ENCODE measurements at places on chromosomes 3 and 15.

GRCh38 chr3:139353920-139354556 lies 10.2 kb downstream of the MRPS22 start:
- DNase-seq = peak; percentile 55

DNA sequence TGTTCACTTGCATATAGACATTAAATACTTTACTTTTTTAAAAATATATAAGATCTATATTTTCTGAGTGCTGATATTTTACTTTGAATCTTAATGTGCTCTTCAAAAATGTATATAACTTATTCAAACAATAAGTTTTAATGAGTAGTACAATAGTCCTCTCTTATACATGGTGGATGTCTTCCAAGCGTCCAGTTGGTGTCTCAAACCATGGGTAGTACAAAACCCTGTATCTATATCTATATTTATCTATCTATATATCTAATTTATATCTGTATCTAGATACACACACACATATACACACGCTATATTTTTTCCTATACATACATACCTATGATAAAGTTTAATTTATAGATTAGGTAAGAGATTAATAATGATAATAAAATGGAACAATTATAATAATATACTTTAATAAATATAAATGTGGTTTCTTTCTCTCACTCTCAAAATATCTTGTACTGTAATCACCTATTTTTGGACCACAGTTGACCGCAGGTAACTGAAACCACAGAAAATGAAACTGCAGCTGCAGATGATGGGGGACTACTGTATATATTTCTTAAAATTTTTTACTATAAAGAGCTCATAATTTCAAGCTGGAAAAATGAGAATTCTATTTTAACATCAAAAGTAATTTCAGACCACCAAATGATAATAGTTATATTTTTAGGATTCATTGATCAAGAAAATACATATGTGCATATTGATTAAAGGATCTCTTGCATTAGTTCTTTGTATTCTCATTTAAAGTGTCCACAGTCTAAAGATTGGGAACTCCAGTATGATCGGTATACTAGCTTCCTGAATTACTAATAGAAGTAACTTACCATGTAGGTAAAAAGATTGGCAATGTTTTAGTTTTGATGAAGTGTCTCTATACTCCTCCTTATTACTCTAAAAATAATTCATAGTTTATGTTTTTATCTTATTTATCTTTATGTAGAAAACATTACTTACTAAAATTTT lies 215.1 kb upstream of the MLF1 start:
- DNase-seq = no peak

DNA sequence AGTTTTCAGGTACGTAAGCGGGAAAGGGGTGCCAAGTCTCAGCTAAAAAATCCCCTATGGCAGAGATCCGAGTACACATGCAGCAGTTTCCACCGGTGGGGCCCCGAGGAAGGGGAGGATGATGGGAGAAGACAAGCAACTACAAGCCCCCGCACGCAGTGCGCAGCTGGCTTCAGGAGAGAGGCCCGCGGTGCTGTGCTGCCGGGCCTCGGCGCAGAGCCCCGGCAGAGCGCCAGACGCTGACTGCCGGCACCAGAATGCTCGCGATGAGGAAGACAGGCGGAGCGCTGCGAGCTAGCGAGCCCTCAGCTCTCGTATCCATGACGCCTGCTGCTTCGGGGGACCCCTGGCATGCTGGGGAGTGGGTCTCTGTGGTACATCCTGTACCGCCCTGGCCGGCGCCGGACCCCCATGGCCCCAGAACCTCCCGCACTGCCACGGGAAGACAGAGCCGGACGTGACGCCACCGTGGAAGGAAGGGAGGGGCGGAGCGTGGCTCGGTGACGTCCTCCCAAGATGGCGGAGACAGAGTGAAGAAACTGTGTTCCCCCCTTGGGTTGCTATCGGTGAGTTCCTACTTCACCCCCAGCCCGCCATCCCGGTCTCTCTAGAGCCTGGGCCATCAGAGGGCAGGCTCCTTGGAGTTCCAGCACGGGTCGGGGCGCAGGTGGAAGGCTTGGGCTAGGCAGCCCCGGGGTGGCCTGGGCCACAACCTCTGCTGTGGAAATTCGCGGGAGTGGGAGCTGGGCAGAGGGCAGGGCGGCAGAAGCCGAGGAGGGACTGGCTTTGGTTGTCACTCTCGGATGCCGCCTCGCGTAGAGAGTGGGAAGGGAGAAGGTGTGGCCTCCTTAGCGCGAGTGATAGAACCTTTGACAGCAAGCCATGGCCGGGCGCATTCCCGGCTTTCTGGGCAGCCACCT lies at the start of gene MYNN:
TSS of gene MYNN (plus strand) at position 500 of the 920 bp plus-strand sequence. CDS start 900 bp downstream, outside the sequence.
- peak; percentile 93 for DNase-seq

DNA sequence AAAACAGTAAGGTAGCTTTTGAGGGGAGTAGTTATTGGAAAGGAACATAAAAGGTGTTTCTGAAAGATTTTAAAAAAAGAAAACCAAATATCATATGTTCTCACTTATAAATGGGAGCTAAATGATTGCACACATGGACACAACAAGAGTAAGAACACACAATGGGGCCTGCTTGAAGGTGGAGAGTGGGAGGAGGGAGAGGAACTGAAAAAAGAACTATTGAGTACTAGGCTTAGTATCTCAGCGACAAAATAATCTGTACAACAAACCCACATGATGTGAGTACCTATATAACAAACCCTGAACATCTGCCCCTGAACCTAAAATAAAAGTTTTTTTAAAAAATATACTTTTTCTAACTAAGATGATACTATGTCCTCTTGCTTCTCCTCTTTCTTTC lies 138.3 kb downstream of the CGGBP1 start:
- no peak for DNase-seq

- DNase-seq = no peak
Observed at GRCh38 chr3:141851411-141851810, 25.0 kb upstream of the ATP1B3 start.

GRCh38 chr3:195072916-195073564 lies 197.9 kb downstream of the XXYLT1 start:
- DNase-seq = no peak

GRCh38 chr15:75695634-75696310 lies 16.9 kb downstream of the CSPG4 start:
- DNase-seq = no peak

DNA sequence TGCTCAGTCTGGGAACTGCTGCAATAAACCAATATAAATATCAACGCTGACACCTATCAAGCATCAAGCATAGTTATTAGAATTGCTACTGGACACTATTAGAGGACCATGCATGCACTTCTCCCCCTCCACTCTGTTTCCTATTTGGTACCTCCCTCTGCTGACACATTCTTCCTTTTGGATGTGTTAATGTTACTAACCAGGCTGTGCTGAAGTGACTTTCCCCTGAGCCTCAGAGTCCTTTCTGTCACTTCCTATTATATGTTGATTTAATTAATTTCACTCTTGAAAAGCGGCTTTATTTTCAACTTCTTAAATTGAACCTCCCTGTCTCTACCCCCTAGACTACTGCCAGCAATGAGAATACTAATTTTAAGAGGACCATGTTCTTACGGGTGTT lies 379.1 kb downstream of the MCTP2 start:
- DNase-seq = no peak

GRCh38 chr3:17901893-17902292 lies 159.5 kb upstream of the TBC1D5 start:
- no peak for DNase-seq

DNA sequence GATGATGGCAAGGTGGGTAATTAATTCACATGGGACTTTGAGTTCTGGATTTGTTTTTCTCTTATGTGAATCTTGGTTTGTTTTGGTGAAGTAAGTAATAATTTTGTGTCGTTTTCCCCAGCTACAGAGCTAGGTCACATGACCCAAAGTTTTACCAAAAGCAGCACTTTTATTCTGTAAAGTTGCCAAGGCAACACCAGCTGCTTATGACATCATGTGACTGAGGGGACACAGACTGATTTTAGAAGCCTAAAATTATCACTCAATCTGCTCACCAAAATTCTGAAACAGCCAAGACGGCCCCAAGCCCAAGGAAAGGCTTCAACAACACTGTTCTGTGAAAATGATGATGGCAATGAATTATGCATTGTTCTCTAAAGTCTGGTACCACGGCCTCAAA lies 63.9 kb downstream of the MEX3B start:
- no peak for DNase-seq

DNA sequence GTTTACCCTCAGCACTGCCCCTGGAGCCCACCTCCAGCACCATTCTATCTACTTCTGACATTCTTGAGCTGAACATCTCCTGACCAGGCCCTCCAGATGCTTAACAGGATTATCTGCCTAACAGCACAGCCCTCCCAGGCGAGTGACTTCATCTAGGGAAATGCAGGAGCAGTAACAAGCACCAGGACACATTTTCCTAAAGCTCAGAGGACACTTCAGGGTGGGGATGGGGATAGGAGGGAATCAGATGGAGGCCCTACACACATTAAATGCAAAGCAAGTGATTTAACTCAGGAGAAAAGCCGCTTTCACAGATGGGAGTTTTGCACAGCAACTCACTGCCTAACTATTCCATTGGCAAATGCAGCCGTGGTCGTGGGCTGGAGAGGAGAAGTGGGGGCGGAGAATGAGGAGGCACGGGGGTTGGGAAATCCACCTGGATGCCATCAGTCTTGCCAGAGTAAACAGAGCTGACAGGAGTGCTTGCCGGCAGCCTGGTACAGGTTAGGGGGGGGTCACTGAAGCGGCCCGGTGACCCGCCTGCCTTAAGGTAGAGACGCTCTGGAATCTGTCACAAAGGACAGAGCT lies 21.3 kb upstream of the BNC1 start:
- no peak for DNase-seq

DNA sequence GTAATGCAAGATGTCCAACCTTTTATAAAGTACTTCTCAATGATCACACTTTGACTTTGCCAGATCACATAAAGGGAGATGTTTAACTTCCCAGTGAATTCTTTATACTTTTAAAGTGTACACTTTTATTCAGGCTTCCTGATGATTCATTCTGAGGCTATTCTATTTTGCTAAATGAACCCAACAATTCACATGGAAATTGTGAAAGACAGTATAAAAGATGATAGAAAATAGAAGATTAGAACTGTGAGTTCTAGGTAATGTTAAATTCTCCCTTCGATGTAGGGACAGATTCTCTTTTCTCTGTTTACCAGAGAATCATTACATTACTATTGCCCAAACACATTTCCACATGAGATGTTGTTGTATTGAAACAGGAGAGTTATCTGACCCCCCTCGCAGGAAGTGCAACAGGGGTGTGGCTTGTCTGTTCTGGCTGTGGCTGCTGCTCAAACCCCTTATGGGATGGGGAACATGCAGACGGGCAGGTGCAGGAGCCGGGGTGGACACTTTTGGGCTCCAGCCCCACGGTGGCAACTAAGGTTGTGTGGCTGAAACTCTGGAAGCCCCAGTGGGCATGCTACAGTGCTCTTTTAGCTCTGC lies 131.3 kb upstream of the LRTM1 start:
- DNase-seq = no peak

GRCh38 chr15:65254356-65254755 lies 32.3 kb downstream of the PARP16 start:
- no peak for DNase-seq

- peak; percentile 1 for DNase-seq
Observed at GRCh38 chr3:139470199-139470598, 6.1 kb downstream of the RBP2 start.

DNA sequence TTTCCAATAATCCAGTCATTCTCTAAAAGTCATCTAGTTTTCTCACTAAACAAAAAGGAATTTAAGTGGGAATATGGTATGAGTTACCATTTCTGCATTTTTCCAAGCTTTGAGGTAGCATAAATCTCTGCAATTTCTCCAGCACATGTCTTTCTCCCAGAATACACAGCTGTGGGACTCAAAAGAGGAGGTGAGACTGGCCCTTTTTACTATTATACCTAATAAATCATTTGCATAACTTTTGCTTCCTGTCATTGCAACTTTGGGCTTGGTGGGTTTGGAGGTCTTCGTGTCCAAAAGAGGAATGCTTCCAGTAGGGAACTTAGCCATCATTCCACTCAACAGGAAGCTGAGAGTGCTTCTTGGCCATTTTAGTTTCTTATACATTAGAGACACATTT lies 94.8 kb downstream of the FMN1 start:
- DNase-seq = no peak

DNA sequence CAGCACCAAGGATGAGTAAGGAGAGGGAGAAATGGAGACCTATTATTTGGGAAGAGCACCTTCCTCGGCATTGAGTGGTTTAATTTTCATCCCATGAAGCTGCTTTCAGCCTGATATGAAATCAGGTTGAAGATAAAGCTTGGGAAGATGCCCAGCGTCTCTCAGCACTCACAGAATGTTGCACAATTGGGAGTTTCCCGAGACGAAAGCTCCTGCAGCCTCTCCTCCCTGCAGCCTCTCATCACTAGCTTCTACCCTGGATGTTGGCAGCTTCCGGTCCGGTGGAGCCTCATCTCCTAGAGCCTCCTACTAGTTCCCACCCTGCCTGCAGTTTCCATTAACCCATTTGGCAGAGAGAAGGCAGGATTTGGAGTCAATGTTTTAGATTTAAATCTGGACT lies 40.3 kb downstream of the EDEM1 start:
- no peak for DNase-seq

DNA sequence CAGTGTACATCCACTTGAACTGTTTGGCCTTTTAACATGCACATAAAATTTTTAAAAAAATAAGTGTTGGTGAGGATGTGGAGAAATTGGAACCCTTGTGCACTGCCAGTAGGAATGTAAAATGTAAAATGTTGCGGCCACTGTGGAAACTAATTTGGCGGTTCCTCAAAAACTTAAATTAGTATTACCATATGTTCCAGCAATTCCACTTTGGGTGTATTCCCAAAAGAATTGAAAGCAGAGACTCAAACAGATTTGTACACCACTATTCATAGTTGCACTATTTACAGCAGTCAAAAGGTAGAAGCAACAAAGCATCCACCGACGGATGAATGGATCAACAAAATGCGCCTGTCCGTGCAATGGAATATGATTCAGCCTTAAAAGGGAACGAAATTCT lies 55.2 kb upstream of the SEC61A1 start:
- DNase-seq = no peak

DNA sequence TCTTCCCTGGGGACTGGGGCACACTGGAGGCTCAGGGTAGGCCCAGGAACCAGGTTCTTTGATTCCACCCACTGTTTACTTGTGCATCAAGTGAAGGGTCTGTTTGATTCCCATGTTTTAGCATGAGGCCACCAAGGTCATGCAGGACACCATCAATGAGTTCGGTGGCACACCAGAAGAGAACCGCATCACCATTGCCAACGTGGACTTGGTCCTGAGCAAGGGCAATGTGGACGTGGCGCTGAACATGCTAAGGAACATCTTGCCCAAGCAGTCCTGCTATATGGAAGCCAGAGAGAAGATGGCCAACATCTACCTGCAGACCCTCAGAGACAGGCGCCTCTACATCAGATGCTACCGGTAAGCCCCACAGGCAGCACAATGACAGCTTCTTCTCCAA lies 21.5 kb downstream of the TTC21A start:
- DNase-seq = no peak

DNA sequence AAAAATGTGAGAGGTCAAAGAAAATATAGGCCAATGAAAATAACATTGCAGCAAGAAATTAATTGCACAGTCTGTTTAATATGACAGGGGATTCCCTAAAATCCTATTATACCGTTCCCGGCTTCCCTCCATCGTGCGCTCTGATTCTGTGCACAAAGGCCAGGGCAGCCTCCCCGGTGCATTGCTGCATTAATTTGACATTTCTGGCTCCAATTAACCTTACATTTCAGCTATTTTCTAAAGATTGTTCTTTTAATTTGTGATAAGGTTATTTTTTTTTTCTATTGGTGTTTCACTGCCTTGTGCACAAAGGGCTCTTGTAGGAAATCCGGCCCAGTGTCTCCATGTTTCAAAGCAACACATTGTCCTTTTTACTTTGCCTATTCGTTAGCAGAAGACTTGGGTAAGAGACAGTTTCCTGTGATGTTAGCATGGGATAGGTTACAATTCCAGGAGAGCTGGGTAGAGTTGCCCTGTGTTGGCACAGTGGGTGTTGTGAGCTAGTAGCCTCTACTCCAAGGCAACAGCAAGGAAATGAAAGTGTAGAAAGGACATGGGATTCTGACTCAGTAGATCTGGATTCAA lies 257.3 kb upstream of the IGF1R start:
- no peak for DNase-seq

Measured in small intestine (tissue), 16 donors.